Stimulated activated CD8-positive, alpha-beta memory T cell treated with anti-CD3 and anti-CD28 coated beads, Interleukin-7, amount 100 ng/mL, for 1 hour (primary cell): ENCODE measurements at places on chromosomes 1 and 21.

- no peak for DNase-seq
Observed at GRCh38 chr21:15797577-15798363, 68.0 kb downstream of the USP25 start.

DNA sequence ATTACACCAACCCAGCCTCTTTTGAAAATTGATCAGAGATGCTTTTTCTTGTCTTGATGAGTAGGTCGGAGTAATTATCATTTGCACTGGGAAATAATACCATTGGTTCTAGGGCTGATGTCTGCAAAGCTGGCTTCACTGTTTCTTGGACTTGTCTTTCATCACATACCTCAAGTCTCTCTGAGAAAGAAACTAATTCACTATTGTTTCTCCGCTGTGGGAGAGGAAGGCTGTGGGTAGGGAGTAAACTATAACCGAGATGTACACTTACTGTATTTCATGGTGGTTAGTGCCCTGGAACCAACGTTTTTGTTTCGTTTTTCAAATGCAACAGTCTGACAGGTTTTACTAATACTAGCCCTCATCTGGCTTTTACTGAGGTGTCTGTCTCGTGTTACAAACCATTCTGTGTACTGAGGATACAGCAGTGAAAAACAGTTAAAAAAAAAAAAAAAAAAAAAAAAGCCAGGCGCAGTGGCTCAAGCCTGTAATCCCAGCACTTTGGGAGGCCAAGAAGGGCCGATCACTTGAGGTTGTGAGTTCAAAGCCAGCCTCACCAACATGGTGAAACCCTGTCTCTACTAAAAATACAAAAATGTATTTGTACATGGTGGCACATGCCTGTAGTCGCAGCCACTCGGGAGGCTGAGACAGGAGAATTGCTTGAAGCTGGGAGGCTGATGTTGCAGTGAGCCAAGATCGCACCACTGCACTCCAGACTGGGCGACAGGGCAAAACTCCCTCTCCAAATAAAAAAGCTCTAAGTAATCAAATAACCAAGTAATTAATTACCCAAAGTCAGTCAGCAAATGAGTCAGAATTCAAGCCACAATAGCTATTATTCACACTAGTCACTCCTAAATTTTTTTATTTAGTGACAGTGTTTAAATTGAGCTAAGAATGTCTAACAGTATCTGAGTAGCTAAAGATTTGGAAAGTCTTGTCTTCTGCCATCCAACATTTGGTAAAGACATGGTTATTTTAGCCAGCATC is 23.3 kb downstream of the TOMM20 start:
- DNase-seq: no peak

- no peak for DNase-seq
Observed at GRCh38 chr1:240499012-240499411, 112.9 kb downstream of the GREM2 start.

DNA sequence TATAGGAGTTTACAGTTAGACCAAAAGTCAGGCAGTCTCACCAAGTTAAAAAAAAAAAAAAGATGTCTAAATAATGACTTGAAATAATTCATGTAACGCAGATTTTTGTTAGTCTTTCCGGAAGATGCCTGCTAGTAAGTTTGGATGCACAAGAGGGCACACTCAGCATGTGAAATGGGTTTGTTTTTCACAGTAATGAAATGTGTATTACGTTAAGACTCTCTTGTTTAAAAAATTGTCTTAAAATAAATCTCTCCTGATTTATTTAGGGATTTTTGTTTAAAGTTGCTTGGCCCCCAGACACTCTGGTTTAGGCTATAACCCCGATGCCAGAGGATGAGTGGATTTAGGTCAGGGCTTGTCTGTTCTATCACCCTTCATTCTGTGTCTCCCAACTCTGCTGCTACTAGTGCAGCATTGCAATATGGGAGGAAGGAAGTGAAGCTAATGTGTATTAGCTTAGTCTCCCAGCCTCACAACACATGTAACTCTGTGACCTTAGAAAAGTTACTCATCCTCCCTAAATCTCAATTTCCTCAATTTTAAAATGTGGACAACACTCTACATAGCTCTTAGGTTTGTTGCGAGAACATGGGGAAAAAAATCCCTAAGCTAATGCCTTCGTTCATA is 25.7 kb downstream of the CTH start:
- DNase-seq: no peak

DNA sequence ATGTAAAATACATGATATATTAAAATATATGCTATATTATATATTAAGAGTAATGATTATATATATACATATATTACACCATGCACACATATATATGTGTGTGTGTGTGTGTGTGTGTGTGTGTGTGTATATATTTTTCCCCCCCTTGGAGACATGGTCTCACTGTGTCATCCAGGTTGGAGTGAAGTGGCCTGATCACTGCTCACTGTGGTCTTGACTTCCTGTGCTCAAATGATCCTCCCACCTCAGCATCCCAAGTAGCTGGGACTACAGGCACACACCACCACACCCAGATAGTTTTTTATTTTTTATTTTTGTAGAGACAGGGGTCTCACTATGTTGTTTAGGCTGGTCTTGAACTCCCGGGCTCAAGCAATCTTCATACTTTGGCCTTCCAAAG is 54.4 kb upstream of the RBM34 start:
- no peak for DNase-seq

- DNase-seq: no peak
Observed at GRCh38 chr21:45341779-45342178, 54.1 kb upstream of the POFUT2 start.

DNA sequence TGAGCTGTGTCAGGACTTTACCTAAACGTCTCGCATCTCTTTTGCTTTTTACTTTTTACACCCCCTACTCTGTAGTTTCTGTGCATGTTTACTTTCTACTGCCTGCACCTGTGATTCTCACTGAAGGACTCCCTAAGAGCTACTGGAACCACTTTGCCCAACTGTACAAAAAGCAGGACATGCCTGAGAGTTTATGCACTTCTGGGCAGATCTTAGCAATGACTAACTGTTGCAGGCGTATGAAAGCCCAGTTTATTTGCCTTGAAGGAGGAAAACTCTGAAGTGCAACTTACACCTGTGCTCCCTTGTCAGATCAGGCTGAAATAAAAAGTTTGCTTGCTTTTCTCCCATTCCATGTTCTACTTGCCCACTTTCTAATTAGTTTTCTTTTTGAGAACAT is 467.0 kb upstream of the USP24 start:
- DNase-seq: no peak
